ENCODE measurements at places on chromosomes 2 and 18.
A peak's percentile ranks its signal among the peaks of the same experiment; 100 is the strongest.

- DNase-seq: no peak
Measured at GRCh38 chr2:881204-881918, 69.3 kb upstream of the SNTG2 start.

GRCh38 chr2:222288590-222289277 is 10.1 kb downstream of the PAX3 start:
- DNase-seq: no peak

DNA sequence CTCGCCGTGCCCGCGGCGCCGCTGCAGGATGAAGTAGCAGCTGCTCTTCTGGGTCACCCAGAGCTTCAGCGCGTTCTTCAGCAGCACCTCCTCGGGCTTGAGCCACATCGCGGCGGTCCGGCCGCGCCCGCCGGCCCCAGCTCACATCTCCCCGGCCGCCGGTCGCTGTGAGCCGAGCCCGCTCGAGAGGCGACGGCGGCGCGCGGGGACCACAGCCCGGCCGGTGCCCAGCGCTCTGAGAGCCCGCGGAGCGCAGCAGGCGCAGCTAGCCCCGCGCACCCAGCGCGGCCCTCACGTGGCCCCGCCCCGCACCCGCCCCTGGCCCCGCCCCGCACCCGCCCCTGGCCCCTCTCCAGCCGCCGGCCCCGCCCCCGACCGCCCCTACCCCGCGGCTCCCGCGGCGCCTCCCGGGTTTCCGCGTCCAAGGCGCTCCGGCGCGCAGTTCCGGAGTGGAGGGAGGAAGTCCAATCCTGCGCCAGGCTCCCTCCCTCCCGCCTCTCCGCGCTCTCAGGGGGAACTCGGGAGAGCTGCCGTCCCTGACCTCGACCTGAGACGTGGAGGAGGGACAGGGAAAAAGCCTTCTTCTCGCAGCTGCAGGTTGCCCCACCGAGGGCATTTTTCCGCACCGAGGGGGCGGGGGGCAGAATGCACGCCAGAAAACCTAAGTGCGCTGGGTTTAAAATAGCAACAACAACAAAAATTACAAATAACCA is at the start of gene TBC1D8:
Gene TBC1D8 (minus strand): TSS at position 237 of the 713 bp plus-strand sequence. CDS start 129 bp downstream, at position 108.
- peak; percentile 49 for DNase-seq

- DNase-seq: no peak
Measured at GRCh38 chr18:24126155-24126961, 12.5 kb upstream of the CABYR start.

DNA sequence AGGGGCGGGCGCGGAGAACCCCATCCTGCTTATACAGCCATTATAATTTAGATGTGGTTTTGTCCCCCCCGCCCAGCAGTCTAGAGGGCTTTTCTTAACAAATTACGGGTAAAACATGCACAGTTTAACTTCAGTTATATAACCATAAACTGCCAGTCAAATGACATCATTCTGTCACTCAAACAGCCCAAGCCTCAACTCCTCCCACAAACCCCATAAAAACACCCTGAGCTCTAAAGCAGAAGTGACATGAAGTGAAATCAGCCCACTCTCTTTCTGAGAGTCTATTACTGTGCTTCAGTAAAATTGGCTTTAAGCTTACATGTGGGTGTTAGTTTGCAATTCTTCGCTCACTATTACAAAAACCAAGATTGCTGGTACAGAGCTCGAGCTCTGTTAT is 705.1 kb upstream of the GCFC2 start:
- no peak for DNase-seq

- DNase-seq: no peak
Measured at GRCh38 chr2:78541451-78542267, 483.8 kb upstream of the REG3G start.

DNA sequence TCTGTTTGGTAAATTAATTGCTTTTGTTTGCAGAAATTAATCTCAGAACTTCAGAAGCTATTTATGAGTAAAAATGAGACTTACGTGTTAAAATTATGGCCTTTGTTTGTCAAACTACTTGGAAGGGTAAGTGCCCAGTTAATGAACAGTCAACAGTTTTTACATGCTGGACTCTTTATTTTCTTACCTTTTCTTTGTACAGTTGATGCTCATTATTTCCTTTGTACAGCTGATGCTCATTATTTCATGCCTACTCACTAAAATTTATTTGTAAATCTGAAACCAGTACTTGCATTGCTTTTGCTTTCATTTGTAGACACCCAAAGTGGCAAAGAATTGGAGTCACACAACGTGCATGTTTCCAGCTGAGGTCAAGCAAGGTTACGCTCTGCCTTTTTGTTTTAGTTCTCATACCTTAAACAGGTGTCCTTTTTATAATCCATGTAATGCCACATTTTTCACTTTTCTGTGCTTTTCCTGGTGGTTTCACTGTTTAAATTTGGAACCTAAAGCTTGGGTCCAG is 13.3 kb downstream of the RIF1 start:
- DNase-seq: no peak

GRCh38 chr2:224178056-224178455 is 139.0 kb upstream of the SERPINE2 start:
- no peak for DNase-seq

DNA sequence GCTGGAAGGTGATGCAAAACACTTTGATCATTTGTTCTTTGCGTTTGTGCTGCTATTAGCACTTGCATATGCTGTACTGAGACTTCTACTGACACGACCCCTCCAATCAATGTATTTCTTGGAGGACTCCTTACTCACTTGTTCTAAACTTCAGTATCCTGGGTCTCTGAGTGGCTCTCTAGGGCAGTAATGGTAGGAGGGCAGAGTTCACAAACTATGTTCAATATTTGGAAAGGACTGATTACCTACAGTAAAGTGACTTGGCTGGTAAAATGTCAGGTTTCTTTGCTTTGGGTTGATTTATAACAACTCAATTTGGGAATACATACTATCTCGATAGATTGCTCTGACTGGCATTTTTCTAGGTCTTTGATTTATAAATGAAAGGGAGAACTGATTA is 93.7 kb downstream of the TRIM43 start:
- DNase-seq: no peak

DNA sequence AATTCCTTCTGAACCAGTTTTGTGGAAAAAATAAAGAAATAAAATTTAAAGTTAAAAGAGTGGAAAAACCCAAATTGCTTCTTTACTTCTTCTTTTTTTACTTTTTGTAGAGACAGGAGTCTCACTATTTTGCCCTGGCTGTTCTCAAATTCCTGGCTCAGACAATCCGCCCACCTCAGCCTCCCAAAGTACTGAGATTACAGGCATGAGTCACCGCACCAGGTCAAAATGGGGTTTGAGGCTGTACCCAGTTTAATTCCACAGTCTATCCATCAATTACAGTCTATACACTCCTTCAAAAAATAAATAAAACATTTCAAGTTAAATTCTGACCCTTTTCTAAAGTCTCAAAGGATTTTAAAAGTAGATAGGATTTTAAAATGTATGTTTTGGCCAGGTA is 120.3 kb downstream of the FAM161A start:
- DNase-seq: no peak

DNA sequence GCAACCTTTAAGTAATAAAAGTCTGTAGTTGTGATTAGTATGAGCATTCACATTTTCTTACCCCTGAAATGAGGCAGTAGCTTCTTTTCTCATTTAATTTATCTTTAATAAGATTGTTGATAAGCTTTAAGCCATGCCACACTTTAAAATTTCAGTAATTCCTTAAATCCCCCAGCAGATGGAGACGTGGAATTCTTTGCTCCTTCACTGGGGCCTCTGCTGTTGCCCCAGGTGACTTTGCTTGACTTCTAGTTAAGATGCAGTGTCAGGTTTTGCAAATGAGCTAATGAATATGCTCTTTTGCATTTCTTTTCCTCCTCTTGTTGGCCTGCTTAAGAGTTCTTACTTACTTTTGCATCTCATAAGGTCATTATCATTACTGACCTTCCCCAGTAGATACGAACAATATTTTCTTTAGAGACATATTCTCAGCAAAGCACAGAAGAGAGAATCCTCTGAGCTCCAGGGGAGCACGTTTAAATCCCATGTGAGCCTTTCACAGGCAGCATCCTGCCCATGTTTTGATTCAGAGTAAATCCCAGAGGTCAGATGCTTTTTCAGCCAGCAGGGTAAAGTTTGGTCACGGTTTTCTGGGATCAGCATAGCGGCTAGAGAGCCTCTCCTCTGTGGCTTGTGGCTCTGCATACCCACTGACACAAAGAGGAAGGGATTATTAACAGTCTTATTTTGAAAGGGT is 222.9 kb downstream of the PTPRM start:
- DNase-seq: peak; percentile 17

DNA sequence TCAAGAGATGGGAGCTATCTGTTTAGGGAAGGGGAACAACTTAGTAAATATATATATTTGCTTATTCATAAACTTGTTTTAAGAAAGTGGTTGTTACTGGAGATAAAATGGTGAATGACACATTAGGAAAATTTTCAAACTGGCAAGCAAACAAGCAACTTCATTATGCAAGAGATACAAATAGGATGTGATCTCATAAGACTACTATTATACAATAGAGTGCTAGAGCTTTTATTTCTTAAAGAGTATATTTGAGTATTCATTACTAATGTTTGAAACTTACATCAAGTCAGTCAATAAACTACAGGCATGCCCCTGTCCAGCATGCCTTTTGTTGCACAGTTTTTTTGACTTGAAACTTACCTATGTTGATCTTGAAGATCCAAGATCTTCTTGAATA is 355.2 kb upstream of the KCNJ3 start:
- DNase-seq: no peak

- no peak for DNase-seq
Measured at GRCh38 chr2:28251337-28251736, 141.3 kb upstream of the FOSL2 start.

DNA sequence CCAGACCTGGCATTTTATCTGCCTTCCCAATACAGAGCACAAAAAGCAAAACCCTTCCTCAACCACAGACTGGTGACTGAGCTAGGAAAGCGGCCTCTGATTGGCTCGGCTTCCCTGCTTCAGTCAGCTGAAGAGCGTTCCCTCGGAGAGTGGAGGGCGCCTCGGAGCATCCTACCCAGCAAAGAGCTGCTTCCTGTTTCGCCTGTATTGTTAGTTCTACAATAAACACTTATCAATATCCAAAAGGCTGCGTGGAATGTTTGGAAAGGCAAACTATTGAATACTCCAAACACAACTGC is 125.0 kb downstream of the CACNB4 start:
- peak; percentile 10 for DNase-seq

- DNase-seq: no peak
Measured at GRCh38 chr2:157902692-157903091, 26.6 kb upstream of the ACVR1 start.

DNA sequence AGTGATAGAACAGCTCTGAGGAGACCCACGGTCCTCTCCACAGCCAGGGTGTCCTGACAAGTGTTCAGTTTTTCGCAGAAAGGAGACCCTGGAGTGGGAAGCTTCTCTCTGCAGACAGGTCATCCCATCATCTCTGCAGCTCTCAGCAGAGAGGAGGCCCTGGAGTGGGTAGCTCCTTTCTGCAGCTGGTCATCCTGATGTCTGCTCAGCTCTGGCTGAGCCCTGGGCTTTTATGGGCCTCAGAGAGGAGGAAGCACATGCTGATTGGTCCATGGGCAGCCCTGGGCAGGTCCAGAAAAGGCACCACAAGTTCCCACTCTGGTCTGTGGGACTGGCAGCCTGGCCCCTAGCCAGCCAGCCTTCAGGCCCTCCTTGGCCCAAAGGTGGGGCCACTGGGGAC is 72.3 kb upstream of the ST3GAL5 start:
- DNase-seq: no peak

GRCh38 chr2:132999421-132999820 is 329.4 kb upstream of the LYPD1 start:
- DNase-seq: no peak

- no peak for DNase-seq
Measured at GRCh38 chr2:201275069-201275468, 14.7 kb downstream of the CASP8 start.

- DNase-seq: peak; percentile 37
Measured at GRCh38 chr2:51918113-51918512, 886.2 kb upstream of the NRXN1 start.

DNA sequence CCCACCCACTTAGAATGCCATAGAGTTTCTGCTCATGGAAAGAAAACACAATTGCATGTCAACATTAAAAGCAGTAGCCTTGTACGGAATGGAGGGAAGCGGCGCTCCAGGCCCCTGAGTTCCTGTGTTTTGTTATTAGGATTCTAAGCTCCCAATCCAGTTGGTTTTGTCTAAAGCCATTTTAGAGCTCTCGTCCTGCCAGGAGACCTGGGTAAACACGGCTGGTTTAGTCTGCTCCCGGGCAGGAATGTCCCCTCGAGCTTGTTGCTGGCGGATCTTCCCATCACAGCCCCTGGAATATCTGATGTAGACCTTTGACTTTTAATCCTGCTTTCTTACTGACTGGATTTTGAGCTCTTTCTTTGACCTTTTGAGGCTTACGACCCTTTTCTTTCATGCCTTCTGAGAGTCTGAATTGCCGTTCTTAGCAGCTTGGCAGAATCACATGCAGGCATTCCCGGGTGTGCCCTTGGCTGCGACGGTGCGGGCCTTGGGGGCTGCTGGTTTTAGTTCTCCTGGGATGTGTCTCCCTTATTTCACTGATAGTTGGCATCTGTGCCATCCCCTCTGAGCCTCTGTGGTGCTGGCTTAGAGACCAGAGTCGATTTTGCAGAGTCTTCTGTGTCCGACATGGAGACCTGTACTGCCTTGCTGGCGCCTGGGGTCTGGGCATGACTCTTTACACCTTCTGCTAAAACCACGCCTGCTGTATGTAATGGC is 25.4 kb downstream of the GREB1 start:
- no peak for DNase-seq

GRCh38 chr2:54455131-54455562 is 980 bp upstream of the SPTBN1 start:
- no peak for DNase-seq

- no peak for DNase-seq
Measured at GRCh38 chr18:57141208-57142129, 5.4 kb upstream of the BOD1L2 start.

- no peak for DNase-seq
Measured at GRCh38 chr18:70578480-70578879, 289.6 kb downstream of the SOCS6 start.

DNA sequence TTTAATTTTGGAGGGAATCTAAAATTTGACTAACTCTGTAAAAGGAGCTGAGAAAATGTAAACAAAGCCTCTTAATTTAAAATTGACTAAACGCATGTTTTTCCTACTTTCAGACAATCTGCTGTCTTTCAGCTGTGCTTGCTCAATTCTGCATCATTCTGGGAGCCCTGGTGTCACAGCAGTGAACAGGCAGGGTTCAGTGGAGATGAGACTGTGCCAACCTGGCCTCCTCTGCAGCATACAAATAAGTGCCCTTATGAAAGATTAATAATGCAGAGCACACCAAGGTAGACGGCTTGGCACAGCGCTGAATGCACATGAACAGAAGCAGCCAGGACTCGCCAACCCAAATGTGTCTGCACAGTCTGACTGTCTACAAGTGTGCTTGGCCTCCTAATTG is 222.0 kb upstream of the CHAC2 start:
- DNase-seq: no peak

- peak; percentile 38 for DNase-seq
Measured at GRCh38 chr2:207503234-207503633, 26.5 kb upstream of the CREB1 start.

- DNase-seq: peak; percentile 46
Measured at GRCh38 chr18:11324956-11325882, 175.8 kb upstream of the PIEZO2 start.

- peak; percentile 55 for DNase-seq
Measured at GRCh38 chr2:85886590-85886989, 2.2 kb downstream of the ST3GAL5 start.

GRCh38 chr2:240915526-240916341 is 9.6 kb downstream of the CROCC2 start:
- no peak for DNase-seq

Measured in fibroblast of the conjunctiva (primary cell).